AG20443 (cell line): ENCODE measurements at places on chromosomes 5 and 9.

DNA sequence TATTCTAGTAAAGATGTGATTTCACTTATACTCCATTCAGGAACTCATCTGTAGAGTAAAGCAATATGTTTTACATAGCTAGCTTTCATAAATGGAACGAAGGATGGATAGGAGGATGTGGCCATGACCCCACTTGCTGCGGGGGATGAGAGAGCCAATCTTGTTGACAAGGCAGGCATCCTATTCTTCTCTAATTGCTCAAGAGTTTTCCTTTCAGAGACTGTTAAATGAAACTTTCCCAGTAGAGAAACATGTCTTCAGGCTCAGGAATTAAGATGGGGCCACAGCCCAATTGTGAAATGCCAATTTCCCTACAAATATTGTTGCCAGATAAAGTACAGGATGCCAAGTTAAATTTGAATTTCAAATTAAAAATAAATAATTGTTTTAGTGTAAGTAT, 196.2 kb upstream of the TUT7 start:
- DNase-seq: peak; percentile 31

DNA sequence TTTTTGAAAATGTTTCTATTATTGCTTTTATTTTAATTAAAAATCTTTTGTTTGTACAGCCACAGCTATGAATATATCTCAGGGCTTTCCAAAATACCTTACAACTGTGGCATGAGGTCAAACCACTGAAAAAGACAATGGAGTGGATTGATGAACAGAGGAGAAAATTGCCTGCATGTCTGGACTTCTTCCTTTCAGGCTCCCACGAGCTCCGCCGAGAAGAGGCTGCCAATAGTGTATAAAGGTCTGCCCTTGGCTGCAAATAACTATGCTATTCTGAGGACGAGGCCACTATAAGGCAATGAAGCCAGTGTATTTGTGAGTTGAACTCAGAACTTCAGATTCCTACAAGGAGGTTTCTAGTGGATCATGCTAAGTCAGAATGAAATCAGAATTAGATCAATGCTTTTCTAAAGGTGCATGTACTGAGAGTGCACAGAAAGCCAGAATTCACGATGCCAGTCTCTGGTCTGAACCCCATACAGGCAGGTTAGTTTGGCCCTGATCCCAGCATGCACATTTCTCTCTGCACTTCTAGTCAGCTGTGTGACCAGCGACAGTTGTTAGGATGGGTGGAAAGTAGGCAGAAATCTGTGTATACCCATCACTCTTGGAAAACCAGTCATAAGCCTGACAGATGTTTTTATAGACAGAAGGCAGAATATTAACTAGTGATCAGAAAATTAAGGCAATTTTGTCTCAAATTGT, 42.7 kb upstream of the PLPP1 start:
- peak; percentile 36 for DNase-seq

GRCh38 chr9:371349-371748, 156.7 kb downstream of the DOCK8 start:
- no peak for DNase-seq

DNA sequence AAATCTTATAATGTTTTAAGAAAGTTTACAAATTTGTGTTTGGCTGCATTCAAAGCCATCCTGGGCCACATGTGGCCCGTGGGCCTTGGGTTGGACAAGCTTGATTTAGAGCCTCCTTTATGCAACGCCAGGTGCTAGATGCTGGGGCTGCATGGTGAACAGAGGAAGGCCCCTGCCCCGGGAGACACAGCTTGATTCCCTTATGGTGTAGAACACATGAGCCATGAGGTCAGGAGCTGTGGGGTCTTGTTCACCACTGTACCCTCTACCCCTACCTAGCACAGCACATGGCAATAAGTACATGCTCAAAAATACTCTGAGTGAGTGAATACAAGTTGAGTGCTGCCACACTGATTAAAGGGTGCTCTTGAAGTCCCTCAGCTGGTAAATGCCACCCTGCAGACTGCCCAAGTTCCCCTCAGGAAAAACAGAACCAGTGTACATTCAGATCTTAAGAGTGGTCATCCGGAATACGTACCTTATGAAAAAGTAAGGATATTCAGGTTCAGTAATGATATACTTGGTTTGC, 71.9 kb downstream of the ARRDC3 start:
- DNase-seq: no peak
